Memory B cell (primary cell): ENCODE measurements at places on chromosomes 5 and 9.

DNA sequence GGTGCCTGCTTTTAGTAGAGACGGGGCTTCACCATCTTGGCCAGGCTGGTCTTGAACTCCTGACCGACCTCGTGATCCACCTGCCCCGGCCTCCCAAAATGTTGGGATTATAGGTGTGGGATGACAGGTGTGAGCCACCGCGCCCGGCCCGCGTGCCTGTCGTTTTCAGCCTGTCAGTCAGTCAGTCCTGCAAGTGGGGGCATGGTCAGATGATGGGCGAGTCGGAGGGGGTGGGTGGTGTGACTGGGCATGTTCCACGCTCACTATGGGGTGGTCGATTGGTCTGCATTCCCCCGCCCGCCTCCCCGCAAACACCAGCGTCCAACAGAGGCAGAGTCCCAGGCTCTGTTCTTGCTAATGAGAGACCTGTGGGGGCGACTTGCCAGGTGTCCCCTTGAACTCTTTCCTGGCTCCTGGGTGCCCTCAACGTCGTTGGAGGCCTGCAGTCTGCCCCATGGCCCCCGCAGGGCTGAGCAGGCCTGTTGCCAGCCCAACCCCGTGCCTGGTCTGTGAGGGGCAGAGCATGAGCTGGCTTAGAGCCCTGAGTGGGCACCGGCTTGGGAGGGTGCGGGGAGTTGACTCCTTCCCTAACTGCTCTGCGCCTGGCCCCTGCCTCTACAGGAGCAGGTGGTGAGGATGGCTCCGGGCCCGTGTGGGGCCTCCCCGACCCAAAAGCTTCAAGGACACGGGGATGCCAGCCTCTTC is 23.1 kb downstream of the CRB2 start:
- DNase-seq, result no peak

DNA sequence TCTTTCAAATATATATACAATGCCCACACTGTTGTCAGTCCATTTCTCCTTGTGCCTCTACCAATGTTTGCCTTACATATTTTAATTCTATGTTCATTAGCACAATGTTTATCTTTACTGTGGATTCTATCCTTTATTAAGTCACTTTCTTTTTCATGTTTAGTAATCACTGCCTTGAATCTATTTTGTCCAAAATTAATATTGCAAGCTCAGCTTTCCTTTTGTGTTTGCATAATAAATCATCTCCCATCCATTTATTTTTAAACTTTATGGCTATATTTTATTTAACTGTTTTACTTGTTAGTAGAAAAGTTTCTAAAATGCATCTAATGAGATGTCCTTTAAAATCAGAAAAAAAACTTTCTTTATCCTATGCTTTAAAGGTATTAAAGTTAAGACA is 126.8 kb upstream of the ACOT12 start:
- no peak for DNase-seq

GRCh38 chr5:17259630-17260257 is 42.3 kb downstream of the BASP1 start:
- DNase-seq, result no peak

DNA sequence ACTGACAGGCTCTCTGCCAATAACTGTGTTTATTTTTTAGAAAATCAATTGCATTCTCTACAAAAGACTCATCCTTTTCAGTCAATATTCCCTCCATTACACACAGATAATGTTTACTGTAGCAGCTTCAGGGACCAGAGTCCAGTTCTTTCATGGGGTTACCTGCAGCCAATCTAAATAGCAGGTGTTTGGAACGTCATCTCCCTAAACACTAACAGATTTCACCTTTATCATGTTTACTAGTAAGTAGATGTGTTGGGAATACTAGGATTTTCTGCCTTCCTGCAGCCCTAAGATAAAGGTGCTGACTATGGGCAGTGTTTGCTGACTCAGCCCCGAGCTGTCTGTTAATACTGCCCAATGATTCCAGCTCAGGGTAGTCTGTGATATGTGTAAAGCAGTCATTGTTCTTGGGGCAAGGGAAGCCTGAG is 447.0 kb downstream of the KIF4B start:
- no peak for DNase-seq

- no peak for DNase-seq
Measured at GRCh38 chr5:127796211-127796610, 93.0 kb downstream of the CCDC192 start.

DNA sequence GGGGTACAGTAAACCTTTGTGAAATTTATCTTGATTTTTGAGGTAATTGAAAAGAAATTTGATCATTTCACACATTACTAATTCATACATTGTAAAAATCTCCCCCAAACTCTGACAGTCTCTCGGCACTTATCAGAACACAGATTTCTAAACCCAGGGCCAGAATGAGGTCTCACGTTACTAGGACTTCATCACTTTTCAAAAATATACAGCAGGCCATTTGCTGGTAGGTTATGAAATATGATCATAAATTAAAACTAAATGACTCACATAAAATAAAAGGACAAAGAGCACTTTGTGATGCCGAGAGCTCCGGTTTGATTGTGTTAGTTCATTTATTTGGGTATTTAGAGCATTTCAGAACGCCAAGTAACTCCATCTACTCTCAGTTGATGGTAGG is 17.0 kb downstream of the MSX2 start:
- no peak for DNase-seq

GRCh38 chr5:56815658-56816545 is 553 bp downstream of the MAP3K1 start:
- DNase-seq, result peak; percentile 44

GRCh38 chr5:90353254-90353653 is 56.3 kb downstream of the CETN3 start:
- DNase-seq, result no peak

DNA sequence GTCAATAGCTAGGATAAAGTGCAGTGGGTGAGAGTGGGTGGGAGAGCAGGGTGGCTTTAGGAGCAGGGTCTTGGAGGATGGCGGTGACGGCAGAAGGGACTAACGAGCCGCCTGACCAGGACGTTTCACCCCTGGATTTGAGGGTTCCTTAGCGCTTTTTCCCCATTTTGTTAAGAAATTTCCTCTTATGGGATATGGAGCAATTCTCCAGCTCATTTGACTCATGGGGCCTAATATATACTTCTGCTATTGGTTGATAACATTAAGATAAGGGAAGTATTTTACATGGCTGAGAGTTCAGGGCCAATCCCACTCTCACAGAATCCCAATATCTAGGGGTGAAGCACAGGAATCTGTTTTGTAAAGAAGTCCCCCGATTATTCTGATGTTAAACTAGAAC is 17.6 kb downstream of the CD180 start:
- DNase-seq, result no peak

GRCh38 chr5:125316915-125317535 is 570.6 kb upstream of the ZNF608 start:
- DNase-seq, result no peak

DNA sequence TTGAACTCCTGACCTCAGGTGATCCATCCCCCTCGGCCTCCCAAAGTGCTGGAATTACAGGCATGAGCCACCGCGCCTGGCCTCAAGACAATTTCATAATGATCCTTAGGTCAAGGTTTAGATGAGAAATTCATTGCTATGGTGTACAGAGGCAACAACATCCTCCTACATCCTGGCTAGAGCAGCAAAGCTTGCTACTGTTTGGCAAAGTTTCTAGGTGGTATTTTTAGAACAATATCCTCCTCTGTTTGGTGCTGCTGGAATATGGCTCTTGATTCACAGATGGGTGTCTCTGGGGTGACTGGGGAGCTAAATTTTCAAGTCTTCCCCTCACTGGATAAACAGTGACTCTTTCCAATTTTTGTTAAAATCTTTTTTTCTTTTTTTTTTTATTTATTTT is 30.6 kb downstream of the CRHBP start:
- DNase-seq, result no peak

GRCh38 chr5:74634611-74635286 is 5.8 kb downstream of the ENC1 start:
- DNase-seq, result no peak

DNA sequence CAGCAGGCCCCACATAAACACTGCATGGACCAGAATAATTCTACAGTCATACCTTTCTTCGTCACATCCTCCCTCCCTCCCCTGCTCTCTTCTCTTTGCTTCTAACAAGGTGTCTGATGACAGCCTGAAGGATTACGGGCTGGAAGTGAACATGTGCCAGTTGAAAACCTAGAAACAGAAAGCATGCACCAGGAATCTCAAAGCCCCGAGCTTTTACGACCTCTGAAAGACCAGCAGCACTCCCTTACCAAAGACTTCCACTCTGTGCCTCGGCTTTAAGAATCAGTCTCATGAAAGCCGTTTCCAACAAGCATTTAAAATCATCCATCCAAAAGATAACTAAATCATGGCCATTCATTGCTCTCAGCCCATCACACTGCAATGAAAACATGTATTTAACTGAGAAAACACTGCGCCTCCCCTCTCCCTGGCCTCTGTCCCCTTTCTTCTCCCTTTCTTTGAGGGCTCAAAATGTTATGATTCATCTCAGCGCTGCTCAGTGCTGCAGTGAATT is 21.3 kb downstream of the MSX2 start:
- no peak for DNase-seq

DNA sequence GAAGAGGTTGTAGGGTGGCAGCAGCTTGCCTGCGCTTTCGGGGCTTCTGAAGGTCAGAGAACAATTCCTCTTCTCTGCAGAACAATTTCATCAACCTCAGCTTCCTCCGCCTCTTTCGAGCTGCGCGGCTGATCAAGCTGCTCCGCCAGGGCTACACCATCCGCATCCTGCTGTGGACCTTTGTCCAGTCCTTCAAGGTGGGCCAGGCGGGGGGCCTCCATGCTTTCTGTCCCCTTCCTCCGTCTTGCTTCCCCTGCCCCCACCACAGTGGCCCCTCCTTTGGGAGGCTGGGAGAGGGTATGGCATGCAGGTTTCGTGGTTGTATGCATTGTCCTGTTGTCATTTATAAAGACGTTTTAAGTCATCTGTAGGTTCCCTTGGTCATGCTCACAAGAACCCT is 195.8 kb downstream of the CACNA1B start:
- DNase-seq, result no peak

DNA sequence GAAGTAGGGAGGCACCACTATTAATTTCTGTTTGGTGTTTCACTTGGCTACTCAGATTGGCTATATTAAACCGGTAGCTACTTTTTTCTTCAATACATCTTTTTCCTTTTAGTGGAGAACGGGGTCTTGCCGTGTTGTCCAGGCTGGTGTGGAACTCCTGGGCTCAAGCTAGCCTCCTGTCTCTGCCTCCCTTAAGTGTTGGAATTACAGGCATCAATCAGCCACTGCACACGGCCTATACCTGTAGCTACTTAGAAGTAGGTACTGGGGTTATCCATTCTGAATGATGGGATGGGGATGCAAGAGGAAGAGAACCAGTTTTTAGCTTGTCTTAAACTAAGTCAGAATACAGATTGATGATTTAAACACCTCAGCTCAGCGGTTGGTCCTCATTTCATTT is 1.7 kb downstream of the UBE2D2 start:
- DNase-seq, result no peak

GRCh38 chr5:14794583-14795230 is 76.9 kb downstream of the ANKH start:
- no peak for DNase-seq

DNA sequence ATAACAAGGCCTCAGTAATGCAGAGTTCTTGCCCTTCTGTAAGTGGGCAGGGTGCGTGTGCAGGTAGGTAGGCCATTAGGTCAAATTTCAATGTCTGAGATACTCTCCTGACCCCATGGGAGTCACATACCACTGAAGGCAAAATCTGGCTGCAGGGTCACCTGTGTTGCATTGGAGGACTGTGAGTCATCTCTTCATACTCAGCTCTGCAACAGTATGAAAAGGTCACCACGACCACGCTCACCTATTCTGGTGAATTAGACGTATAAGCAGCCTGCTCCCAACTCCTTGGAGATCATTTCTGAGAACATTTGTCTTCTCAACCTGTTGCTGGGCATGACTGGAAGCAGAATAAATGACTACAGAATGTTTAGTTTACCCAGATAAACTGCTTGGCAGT is 599.8 kb downstream of the PDE4D start:
- DNase-seq, result no peak

- no peak for DNase-seq
Measured at GRCh38 chr5:141734501-141735229, 52.6 kb upstream of the ARAP3 start.

- DNase-seq, result no peak
Measured at GRCh38 chr5:168291964-168292785, 730 bp downstream of the WWC1 start.

- no peak for DNase-seq
Measured at GRCh38 chr5:59174248-59174844, 591.5 kb downstream of the RAB3C start.

DNA sequence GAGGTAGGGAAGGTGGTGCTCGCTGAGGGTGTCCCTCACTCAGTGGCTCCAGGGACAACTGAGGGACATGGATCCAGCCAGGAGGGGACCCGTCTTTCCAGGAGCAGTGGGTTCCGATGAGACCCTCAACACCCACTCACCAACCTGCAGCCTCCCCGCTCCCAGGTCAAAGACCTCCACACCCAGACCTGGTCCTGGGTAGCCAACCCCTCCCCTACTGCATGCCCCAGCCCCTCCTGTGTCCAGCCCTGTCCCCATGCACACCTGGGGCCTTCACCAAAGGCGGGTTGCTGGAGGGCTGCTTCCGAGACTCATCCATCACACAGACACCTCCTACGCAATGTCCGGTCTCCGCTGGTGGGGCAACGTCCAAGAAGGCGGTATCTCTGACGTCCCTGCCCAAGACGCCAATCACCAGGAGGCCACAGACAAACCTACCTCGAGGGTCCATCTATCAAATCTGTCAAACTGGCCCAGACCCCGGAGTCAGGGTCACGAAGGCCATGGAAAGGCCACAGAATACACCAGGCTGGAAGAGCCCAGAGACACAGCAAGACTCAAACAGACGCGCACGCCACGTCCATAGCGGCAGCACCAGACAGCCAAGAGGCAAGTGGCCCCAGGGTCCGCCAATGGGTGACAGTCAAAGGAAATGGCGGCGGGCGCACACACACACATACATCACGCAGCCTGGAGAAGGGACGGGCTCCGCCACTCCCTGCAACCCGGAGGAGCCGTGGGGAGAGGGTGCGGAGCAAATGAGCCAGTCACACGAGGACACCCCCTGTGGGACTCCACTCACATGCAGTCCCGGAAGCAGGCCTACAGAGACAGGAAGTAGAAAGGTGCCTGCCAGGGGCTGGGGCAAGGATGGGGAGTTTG is 10.8 kb downstream of the NACC2 start:
- DNase-seq, result no peak

GRCh38 chr9:22373636-22374035 is 73.0 kb upstream of the DMRTA1 start:
- DNase-seq, result no peak

- no peak for DNase-seq
Measured at GRCh38 chr5:123035918-123036390, 571 bp downstream of the PPIC start.

DNA sequence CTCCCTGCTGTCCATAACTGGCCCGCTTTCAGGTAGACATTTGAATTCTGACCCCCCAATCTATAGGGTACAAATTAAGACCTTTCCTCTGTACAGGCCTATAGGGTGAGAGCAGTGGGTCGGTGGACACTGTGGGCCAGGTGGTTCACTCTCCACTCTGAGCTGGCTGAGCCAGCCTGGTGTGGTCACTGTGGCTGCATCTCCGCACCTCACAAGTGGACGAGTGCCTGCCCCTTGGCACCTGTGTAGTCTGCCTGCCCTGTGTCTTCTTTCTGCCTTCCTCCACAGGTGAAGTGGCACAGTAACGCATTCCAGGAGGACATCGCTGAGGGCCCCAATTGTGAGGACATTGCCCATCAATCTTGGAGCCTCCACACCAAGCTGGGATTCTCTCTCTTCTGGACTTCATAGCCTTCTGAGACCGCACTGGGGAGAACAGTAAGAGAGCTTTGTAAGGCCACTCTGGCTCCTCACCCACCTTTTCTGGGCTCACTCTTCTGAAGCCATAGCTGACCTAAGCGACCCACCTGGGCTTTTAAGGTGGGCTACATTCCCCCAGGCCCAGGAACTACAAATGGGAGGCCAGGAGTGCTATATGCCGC is 33.5 kb upstream of the JADE2 start:
- DNase-seq, result no peak

GRCh38 chr5:139926797-139927503 is 116.1 kb downstream of the NRG2 start:
- DNase-seq, result no peak
